Suppressor macrophage treated with lipopolysaccharide for 1 hour (primary cell): ENCODE measurements at places on chromosomes 16 and 17.

DNA sequence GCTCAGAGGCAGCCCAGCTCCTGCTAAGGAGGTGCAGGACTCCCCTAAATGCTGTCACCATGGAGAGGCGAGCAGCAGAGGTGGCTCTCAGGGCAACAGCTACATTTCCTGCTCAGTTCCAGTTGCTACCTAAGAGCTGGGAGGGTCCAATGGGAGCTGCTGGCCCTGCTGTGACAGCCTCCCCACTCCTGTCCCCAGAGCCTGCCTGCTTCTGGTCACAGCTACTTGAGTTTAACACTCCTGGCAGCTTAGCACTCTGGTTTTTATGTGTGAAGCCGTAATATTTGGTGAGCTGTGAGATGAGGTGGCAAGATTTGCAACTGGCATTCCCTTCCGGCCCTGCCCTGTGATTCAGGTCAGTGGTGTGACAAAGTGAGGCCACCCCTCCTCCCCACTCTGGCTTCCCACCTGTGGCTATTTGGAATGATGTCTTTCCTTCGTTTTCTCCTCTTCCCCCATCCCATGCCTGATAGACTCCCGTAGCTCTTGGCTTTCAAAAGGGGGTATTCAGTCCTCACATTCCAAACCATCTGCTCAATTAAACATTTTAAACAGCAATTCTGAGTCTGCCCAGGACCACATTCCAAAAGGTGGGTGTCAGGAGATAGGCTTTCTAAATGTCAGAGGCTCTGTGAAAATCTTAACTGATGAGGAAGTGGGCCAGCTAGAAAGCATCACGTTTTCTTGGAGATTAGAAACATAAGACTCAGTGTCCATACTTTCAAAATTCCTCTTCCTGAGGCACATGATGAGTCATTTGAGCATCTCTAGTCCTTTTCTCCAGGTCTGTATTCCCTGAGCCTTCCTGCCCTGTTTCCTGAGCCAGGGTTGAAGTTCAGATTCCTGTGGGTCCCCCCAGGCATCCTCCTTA is 42.6 kb upstream of the SKAP1 start:
- no peak for DNase-seq

GRCh38 chr16:21327046-21327445 is 49.0 kb upstream of the CRYM start:
- no peak for DNase-seq

DNA sequence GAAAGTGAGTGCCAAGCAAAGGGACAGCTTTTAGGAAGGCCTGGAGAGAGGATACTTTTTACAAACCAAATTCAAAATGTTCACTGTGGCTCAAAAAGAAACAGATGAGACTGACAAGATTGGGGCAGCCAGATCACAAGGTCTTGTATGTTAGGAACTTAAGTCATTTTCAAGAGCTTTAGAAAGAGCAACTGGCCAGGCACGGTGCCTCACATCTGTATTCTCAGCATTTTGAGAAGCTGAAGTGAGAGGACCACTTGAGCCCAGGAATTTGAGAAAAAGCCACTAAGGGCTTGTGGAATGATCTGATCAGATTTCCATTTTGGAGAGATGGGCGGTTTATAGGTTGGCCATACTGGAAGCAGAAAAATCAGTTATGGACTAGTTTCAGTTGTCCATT is 17.2 kb downstream of the SPAG9 start:
- DNase-seq = no peak

DNA sequence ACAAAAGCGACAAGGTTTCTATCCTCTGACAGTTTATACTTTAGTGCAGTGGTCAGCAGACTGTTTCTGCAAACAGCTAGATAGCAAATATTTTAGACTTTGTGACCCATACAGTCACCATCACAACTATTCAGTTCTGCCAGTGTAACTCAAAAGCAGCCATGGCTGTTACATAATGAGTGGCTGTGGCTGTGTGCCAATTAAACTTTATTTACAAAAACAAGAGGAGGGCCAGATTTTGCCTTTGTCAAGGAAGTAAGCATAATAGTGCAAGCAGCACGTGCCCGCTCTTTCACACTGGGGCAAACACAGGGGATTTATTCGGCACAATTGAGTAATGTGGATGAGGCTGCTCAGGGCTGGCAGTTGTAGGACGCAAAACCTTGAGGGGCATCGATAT is 551.5 kb downstream of the MAF start:
- no peak for DNase-seq

DNA sequence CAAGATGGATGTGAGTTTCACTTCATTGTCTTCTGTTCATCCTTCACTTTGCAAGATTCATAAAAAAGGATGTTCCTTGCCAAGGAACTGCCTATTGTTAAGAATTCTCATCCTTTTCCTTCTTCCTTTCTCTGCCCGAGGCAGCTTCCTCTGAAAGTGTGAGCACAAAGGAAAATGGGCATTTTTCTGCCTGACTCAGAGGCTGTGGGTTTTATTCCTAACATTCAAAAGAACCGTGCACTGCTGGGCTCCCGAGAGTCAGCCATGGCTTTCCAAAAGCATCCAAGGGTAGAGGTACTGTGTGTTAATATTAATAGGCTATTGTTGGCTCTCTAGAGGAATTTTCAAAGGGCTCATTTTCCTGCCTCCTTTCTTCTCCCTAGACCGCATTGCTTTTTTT is 289.4 kb downstream of the ABCC12 start:
- DNase-seq = no peak

DNA sequence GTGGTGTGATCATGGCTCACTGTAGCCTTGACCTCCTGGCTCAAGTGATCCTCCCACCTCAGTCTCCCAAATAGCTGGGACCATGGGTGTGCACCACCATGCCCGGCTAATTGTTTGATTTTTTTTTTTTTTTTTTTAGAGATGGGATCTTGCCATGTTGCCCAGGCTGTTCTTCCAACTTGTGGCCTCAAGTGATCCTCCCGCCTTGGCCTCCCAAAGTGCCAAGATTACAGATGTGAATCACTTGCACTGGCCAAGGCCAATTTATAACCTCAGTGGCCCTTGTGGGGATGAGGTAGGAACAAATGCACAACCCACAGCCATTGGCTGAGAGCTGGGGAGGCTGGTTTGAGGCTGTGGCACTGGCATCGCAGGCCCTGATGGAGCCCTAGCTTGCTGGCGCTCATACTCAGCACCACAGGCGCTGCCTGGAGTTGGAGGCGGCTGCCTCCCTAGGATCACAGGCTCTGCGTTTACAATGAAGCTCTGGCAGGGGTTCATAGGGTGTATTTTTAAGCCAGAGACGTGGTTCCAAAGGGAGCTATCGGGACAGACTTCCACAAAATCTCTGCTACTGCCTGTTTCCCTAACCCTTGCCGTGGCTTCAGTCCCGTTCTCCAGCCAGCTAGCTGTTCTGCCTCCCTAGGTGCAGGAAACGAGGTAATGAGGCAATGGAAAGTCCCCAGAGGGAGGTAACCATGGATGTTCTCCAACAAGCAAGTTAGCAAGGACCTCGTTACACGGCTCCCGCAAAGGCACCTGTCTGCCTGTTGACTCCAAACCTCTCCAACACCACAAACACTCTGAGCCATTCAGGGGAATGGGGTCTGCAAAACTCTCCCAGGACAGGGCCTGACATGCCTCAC is 2.9 kb downstream of the ABCA3 start:
- DNase-seq = no peak

GRCh38 chr17:81132197-81132540 is 33.1 kb upstream of the PVALEF start:
- no peak for DNase-seq

GRCh38 chr17:4007346-4008081 is 43.3 kb upstream of the ATP2A3 start:
- DNase-seq = no peak

DNA sequence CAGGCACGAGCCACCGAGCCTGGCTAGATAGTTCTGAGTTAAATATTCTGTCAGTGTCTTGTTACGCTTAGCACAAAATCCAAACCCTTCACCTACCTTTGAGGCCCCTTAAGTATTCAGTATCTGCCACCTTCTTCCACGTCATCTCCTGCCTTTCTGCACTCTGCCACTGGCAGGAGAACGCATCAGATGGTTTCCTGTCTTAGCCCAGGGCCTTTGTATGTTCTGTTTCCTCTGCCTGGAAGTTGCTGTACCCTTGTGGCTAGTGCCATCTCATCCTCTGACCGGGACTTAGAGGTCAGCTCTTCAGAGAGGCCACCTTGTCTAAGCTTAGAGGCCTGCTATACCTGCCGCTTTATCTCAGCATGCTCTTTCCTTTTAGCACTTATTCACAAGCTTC is 67.5 kb upstream of the LGALS9 start:
- no peak for DNase-seq

DNA sequence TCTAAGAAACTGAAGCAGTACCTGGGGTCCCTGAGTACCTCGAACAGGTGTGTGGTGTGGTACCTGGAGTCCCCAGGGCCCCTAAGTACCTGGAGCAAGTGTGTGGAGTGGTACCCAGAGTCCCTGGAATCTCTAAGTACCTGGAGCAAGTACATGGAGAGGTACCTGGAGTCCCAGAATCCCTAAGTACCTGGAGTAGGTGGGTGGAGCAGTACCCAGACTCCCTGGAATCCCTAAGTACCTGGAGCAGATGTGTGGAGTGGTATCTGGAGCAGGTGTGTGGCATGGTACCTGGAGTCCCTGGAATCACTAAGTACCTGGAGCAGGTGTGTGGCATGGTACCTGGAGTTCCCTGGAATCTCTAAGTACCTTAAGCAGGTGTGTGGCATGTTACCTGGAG is 22.5 kb upstream of the MED9 start:
- no peak for DNase-seq

GRCh38 chr16:49733313-49734009 is 122.5 kb downstream of the ZNF423 start:
- no peak for DNase-seq

DNA sequence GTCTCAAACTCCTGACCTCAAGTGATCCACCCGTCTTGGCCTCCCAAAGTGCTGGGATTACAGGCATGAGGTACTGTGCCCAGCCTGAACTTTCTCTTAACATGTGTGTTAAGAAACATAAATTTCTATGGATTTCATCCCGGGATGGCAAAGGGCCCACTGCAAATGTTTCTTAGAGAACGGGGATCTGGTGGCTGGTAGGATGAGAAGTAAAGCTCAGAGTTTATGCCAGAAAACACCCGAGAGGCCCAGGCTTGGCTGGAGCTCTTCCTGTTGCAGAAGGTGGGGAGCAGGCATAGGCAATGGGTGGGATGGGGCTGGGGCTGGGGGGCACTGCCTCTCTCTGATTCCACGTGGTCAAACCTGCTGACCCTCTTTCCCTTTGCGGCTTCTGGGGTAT is 5.6 kb upstream of the CARHSP1 start:
- DNase-seq = no peak

- DNase-seq = no peak
These were observed 68.1 kb downstream of the ABCC6 start for GRCh38 chr16:16155234-16155633.

GRCh38 chr16:88197481-88198456 is 185.0 kb upstream of the ZNF469 start:
- no peak for DNase-seq

- peak; percentile 77 for DNase-seq
These were observed 586 bp downstream of the UBALD2 start for GRCh38 chr17:76265624-76266243.
